Chondrocyte (in vitro differentiated cells): ENCODE measurements at places on chromosomes 1 and 21.

DNA sequence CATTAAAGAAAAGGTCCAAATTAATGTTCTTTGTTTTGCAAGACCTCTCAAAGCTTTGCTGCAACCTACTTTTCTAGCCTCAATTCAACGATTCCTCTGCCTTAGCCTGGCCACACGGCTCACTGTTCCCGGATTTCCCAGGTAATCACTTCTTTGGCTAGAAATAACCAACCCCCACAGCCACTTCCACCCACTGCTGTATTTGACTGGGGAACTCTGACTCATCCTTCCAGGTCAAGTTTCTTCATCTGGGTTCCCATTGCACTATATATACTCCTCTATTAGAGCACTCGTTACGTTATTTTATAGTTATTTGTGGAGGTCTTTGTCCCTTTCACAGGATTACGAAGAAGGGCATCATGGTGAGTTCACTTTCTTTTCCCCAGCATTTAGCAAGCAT, 185.9 kb downstream of the CACNA1E start:
- DNase-seq: no peak

DNA sequence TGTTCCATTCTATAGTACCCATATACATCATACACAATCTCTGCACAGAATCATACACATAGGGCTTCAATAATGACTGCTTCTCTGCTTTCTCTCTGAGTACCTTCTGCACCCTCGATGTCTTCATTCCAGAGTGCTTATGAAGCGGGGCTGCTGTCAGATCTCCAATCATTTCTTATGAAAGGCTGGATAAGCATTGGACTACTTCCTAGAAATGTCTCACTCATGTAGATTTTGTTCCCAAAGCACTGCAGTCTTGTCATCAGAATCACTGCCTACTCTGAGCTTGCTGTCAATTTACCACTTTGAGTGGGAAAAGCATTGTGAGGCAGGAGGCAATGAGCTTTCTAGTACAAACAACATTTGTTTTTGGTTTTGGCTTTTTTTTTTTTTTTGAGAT, 179.0 kb downstream of the SLC35F3 start:
- DNase-seq: no peak

DNA sequence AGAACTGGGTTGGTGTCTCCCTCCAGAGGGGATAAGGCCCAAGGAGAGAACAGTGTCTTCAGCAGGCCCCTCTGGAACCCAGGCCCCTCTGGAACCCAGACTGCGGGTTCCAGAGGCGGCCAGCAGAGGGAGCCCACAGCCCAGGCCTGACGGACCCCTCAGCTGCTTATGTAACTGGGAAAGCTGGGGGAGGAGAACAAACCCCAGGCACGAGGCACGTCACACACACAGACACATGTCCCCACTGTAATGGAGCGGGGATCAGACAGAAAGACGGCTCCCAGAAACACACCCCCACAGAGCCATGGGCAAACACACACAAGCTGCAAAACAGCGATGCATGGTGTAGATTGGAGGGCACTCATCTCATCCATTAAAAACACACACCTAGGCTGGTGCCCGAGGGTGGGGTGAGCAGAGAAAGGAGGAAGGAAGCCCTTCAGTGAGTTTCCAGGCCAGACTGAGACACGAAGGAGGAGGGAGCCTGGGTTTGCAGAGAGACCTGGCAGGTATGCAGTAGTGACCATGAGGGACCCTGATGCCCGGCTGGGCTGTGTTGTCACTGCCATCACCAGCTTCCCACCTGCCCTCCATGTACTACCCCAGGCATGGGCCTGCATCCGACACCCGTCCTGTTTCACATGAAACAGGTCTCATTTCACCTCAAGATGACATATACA, 2.8 kb upstream of the IGSF8 start:
- DNase-seq: peak; percentile 77

GRCh38 chr1:53893999-53894636, at the start of gene DIO1:
Gene DIO1, plus strand, starts transcription at chr1:53894187. Its CDS starts 24 bp downstream, at chr1:53894211.
- no peak for DNase-seq

- no peak for DNase-seq
These were observed 2.9 kb downstream of the IGSF8 start for GRCh38 chr1:160095382-160096105.

DNA sequence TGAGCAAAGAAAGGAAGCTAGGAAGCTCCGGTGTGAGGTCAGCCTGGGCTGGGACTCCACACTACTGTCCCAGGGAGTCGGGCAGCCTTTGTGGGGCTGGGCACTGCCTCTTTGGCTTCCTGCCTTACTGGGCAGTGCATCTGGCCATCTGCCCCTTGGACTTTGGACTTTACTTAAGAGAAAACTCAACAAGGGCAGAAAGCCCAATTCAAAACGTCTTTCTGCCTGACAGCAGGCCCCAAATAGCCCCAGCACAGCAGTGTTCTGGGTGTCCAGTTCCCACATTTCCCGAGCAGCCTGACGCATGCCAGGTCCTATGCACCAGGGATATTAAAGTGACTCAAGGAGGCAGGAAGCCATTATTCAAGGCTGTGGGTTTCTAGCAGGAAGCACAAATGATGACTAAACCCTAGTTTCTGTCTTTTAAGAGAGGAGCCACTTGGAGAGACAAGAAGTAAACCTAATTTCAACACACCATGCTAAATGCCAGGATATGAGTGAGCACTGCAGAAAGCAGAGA, 37.9 kb upstream of the EDEM3 start:
- no peak for DNase-seq

GRCh38 chr1:48495166-48495565, 23.2 kb upstream of the SPATA6 start:
- no peak for DNase-seq

DNA sequence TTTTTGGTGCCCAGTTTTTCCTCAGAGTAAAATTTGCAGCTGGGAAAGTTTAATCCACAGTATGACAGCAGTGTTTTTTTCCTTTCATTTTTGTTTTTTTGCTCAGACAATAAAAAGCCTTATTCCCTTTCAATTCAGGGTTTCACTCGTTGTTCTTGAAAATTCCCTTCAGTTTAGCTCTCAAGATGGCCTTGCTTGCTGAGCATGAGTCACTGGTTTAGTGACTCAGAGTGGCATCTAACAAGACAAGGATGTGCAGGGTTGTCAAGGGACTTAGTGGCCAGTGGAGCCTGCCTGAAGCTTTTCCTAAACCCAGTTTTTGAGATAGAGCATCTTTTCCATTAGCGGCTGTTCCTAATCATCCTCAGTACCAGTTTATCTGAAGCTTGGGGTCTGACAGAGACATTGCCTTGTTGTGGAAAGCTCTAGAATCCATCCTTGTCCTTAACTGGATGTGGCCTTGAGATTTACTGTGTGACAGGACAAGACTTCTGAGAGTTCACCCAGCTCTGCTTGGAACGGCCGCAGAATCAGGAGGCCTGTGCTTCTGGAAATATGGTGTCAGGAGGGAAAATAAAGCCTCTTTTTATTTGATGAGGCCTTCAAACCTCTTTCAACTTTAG, 48.4 kb upstream of the DNAJC6 start:
- DNase-seq: no peak

- no peak for DNase-seq
These were observed 336.4 kb downstream of the SMYD3 start for GRCh38 chr1:246170574-246171261.

DNA sequence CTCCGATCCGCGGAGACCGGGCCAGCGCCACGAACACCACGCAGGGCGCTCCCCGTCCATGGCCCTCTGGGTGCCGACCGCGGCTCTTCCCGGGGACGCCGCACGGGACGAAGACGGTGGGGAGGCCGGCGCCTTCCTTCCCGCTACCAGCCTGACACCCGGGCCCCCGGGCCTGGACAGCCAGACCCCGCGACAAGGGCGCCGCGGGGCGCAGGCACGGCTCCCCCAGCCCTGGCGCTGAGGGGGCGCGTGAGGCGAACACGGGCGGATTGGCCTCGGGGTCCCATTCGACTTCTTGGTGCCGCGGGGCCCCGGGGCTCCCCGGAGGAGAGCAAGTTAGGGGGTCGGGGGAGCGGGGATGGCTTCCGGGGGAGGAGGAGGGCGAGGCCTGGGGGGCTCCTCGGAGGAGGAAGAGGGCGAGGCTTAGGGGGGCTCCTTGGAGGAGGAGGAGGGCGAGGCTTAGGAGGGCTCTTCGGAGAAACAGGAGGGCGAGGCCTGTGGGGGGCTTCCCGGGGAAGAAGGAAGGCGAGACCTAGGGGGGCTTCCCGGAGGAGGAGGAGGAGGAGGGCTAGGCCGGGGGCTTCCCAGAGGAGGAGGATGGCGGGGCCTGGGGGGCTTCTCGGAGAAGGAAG, 537 bp upstream of the KLHL17 start:
- DNase-seq: no peak
